ENCODE measurements at places on chromosomes 6 and 20. TPM values are rescaled to one million over a fixed set of nuclear protein-coding genes. Genes with fewer than 3 reads are reported as not detected.

Gene RCAN2
- total RNA-seq, result not detected

Gene AIF1
- total RNA-seq, result not detected

Gene SNAP91
- under 0.01 TPM for total RNA-seq

Gene VGLL2
- total RNA-seq, result not detected

Gene RNF217
- total RNA-seq, result 20.5 TPM

Measured in pulmonary artery endothelial cell (primary cell).